GF-D8 (cell line): ENCODE measurements at places on chromosomes 3 and 15.

- no peak for DNase-seq
Measured at GRCh38 chr3:135627057-135627456, 338.5 kb upstream of the PPP2R3A start.

GRCh38 chr15:91737151-91737818, 116.2 kb upstream of the SLCO3A1 start:
- DNase-seq: no peak

DNA sequence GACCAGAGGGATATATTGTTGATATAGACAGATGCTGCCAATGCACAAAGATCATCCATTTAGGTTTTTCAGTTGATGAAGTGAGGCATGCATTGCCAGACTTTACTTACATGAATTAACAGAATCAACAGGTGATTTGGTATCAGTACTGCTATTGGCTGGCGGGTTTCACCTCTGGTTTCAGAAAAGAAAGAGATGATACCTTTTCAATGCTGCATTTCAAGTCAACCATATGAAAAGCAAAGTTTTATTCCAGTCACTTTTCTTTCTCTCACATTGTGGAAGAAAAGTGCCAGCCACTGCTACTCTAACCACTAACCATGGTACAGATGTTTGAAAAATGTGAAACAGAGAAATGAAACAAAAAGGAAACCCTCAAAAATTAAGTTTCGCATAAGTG, 289.1 kb downstream of the TIGIT start:
- no peak for DNase-seq

- no peak for DNase-seq
Measured at GRCh38 chr3:117217760-117218316, 508.3 kb downstream of the TUSC7 start.

- no peak for DNase-seq
Measured at GRCh38 chr3:43093006-43093405, 12.9 kb downstream of the POMGNT2 start.

DNA sequence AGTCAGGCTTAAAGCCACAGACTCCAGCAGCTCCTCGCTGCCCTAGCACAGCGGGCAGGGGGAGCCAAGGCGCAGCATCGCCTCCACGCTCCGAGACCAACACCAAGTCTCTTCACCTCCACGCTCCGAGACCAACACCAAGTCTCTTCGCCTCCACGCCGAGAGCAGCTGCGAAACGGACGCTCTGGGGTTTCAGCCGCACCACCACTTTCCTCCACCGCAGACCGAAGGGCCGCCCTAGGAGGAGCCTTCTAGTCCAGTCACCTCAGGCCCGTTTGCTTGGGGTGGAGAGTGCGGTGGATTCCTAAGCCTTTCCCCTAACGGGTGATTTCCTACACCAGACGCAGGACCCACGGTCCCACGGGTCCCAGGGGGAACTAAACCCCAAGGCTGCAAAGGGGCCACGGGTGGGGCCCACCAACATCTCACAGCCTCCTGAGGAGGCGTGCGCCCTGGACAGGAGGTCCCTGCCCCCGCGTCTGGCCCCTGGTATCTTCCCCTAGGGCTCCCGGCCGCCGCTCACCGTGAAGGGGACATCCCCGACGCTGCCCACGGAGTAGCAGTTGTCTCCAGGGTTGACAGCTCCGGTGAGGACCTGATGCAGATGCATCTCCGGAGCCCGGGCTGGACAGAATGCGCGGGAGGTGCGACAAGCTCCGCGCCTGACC, 501 bp downstream of the DMXL2 start:
- no peak for DNase-seq

- DNase-seq: no peak
Measured at GRCh38 chr3:50575372-50575771, 6.0 kb downstream of the HEMK1 start.

DNA sequence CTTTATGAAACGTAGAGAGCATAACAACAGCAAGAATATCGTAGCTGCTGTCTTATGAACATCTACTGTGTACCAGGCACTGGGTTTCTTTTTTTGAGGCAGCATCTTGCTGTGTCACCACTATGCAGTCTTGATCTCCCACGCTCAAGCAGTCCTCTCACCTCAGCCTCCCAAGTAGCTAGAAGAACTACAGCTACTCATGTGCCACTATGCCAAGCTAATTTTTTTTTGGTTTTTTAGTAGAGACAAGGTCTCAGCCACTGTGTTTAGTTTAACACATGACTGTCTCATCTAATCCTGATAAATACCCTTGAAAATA, 129.9 kb downstream of the VGLL4 start:
- no peak for DNase-seq
